Renal cortex interstitium (tissue), 15 donors: ENCODE measurements at places on chromosomes 4 and X. TPM values are rescaled to one million over a fixed set of nuclear protein-coding genes. Genes with fewer than 3 reads are reported as not detected.

DNA sequence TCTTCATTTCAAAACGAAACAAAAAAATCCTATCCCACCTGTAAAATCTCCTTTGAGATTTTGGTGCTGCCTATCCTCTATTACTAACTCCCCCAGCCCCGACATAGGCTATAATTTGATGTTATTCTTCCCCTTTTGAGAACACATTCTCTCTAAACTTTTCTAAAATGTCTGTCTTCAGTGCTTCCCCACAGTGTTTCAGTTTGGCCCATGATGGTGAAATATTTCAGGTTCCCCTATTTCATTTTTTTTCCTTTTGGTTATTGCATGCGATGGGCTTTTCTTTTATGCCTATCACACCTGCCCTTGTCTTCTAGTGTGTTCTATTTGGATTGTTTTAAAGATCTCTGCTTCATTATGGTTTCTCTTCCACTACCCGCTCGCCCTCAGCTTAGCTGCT is 14.7 kb downstream of the BCORL1 start:
- no peak for DNase-seq

- DNase-seq: no peak
Observed at GRCh38 chr4:86595426-86595805, 1.3 kb downstream of the PTPN13 start.

DNA sequence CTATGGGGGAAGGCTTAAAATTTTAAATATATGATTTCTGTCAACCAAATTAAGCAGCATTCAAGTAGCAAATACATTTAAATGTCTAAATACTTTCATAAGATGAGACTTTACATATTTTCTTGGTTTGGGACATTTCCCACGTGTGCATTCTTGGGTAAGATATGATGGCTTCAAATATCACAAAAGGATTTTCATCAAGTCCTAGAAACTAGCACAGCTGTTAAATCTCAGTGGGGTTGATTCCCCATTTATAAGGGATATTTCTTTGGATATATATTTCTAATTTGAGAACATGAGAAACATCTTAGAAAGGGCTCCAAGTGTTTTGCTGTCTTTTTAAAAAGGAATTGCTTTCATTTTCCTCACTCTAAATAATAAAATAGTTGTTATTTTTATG is 90.2 kb downstream of the P2RY10 start:
- DNase-seq: no peak

DNA sequence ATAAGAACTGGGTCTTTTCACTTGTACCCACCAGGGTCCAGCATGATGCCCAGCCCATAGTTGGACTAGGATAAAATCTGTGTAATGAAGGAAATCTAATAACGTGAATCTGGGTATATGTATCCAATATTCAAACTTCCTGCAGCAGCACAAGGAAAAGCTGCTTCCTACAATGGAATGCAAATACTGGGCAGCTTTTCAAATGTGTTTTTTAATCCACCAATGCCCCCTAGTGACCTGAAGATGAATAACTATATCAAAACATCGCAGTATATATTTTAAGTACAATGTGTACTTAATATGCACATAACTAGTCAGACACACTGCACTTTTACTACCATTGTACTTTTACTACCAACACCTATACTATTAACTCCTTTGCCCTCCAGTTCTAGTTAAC is 5.3 kb downstream of the APOO start:
- peak; percentile 36 for DNase-seq

DNA sequence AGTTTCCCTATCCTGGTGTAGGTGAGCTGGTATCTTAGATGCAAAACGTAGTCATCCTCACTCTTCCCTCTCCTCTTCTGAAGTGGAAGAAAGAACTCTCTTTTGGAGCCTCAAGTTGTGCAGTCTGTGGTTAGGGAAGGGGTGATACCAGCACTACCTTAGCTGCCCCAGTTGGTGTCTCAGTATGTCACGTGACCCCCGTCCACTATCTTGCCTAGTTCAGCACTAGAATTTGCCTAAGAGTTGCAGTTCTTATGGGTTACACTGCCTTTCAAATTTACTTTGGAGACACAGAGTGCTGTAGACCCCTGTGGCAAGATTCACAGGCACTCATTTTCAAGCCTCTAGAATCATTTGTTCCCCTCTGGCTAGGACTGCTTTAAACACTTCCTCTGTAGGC is 322.8 kb upstream of the EDA2R start:
- DNase-seq: no peak

KIT gene
- 18.7 TPM for polyA plus RNA-seq

DNA sequence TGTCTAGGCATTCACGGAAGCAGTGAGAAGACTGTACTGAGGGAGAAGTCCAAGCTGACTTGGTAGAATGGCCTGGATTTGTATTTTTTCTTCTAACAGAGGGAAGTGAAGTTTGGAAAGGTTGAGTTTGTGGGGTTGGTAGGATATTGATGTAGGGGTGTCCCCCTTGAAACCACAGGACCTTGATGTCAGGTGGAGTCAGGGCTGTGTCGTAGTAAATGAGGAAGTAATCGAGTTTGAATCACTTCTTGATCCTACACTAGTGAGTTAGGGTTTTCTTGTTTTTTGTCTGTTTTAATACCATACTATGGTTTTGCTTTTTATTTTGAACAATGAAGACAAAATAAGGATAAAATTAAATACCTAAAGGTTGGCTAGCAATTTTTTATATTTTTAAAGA is 30.1 kb upstream of the ANAPC4 start:
- DNase-seq: no peak

RPS3A gene
- 4,391 TPM for polyA plus RNA-seq

ADAM29 gene
- 0.09 TPM for polyA plus RNA-seq

DNA sequence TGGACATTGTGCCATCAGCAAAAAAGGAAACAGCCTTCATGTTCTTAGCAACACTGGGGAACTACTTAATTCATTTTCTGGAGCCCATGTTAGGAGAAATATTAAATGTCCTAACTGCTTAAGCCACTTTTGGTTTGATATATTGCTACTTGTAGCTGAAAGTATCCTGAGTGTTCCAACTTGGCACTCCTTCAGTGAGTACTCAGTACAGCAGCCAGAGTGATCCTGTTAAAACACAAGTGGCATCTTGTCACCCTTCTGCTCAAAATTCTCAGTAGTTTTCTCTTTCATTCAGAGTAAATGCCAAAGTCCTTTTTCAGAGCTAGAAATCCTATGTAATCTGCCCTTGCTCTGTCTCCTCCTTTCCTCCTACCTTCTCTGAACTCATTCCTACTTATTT is 522.0 kb downstream of the GRID2 start:
- no peak for DNase-seq

- no peak for DNase-seq
Observed at GRCh38 chr4:136329042-136329662, 1203.1 kb downstream of the PCDH18 start.

GRCh38 chr4:184722798-184723197 is 11.1 kb downstream of the CENPU start:
- no peak for DNase-seq

DNA sequence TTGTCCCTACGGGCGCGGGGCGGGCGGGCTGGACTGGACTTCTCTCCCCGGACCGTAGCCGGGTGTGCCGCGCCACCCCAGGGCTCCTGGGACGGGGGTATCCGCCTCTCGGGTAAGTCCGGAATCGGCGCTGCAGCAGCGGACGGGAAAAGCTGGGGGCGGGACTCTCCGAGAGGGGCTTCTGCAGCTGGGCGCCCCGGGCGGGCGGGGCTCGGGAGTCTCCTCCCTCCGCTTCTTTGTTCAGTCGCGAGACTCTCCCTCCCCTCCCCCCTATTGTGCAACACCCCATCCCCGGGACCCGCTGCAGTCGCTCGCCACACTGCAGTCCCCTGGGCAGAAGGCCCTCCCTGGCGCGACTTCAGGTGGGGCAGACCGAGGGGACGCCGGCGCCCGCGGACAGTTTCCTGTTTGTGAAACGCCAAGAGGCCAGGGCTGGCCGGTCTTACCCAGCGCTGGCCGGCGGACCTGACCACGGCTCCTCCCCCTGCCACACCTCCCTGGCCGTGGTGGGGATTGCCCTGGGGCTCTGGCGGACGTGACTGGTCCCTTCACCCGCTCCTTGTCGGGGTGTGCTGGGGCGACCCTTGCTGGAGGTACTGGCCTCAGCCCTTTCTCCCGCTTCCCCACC is 966 bp downstream of the CCNG2 start:
- DNase-seq: peak; percentile 76

NPNT gene
- 176 TPM for polyA plus RNA-seq

JAKMIP1 gene
- 0.14 TPM for polyA plus RNA-seq

DNA sequence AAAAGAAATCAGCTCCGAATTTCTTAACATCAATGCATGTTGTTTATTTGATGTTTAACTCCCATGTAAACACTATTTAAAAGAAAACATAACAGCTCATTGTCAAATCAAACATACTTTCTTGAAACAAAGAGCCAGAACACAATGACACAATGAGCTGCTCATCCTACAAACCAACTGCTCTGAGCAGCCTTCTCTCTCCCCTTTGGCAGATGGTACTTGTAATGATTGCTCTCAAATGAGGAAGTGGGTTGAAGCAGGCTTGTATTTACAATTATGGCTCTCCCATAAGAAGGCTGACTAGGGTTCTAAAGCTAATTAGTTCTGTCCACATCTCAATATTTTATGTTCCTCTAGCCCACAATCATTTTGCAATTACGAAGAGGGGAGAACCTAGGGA is 637.8 kb upstream of the ADGRL3 start:
- DNase-seq: no peak
